SK-MEL-5 (cell line): ENCODE measurements at places on chromosomes 6 and 20.

- DNase-seq, result no peak
These were observed 130.8 kb upstream of the PTPRT start for GRCh38 chr20:43320536-43320935.

GRCh38 chr6:87763276-87763675 is 61.2 kb upstream of the AKIRIN2 start:
- no peak for DNase-seq

DNA sequence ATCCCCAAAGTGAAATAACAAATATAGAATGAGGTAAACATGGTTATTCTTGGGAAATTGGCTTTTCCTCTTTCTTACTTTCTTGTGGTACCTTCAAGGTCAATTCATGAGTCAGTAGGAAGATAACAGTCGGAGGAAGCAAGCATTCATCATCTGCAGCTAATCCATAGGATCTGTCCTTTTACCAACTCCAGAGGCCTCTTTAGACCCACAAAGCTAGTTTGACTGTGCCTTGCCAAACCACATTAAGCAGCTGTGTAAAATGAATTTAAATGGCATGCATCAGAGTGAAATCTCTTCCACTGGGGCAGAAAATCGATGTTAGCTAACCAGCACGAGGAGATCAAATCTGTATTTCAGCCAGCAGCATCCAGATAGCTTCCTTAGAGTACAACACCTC is 171.3 kb downstream of the TMEM242 start:
- no peak for DNase-seq

GRCh38 chr20:42406826-42407225 is 782.9 kb downstream of the PTPRT start:
- no peak for DNase-seq

GRCh38 chr20:50415516-50416268 is 94.5 kb upstream of the PTPN1 start:
- DNase-seq, result no peak

GRCh38 chr6:104548297-104548696 is 311.4 kb downstream of the HACE1 start:
- no peak for DNase-seq

DNA sequence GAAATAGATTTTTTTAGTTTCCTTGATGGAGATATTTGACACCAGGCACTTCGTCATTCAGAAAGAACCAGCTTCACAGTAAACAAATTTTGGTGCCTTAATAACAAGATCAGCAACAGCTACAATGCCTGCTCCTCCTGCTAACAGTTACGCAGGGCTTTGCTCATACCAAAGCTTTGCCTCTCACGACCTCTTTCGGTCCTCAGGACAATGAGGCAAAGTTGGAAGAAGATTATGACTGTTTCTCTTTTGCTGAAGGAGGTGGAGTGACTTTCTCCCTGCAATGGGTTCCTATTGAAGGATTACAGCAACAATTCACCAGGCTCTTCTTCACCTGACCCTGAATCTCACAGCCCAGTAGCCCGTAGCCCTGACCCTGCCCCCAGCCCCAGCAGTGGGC is 440.1 kb downstream of the PREX1 start:
- DNase-seq, result peak; percentile 30
